ENCODE measurements at places on chromosomes 5 and 9.

GRCh38 chr5:98529321-98529720 lies 244.1 kb upstream of the RGMB start:
- no peak for DNase-seq

- no peak for DNase-seq
These were observed 67.2 kb downstream of the FGF18 start for GRCh38 chr5:171486613-171487012.

DNA sequence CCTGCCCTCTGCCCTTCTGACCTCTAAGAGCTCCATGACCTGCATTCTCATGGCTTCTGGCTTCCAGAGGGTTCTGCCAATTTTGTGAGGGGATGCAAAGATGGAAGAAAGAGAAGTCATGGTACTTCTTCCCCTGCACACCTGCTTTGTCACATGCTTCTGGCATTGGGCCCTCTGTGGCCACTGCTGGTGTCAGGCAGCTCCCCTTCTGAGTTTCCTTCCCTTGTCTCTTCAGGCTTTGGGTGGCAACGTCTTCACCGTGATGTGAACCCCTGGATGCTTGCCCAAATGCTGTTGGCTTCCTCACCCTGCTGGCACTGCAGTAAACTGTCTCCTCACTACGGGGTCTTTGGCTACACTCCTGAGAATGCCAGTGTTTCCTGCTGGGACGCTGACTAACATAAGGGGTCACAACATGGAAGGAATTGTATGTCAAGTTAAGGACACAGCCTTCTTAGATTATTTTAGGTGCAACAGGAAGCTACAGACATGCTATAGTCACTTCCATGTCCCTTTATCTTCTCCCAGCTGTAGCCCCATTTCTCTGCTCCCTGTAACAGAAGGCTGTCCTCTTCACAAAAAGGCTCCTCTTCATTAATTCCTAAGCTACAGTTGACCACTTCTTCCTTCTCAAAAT lies 8.9 kb upstream of the CLINT1 start:
- DNase-seq: no peak

- DNase-seq: no peak
These were observed 248.5 kb upstream of the PANK3 start for GRCh38 chr5:168827636-168828035.

- no peak for DNase-seq
These were observed 14.7 kb upstream of the ENC1 start for GRCh38 chr5:74655206-74655605.

DNA sequence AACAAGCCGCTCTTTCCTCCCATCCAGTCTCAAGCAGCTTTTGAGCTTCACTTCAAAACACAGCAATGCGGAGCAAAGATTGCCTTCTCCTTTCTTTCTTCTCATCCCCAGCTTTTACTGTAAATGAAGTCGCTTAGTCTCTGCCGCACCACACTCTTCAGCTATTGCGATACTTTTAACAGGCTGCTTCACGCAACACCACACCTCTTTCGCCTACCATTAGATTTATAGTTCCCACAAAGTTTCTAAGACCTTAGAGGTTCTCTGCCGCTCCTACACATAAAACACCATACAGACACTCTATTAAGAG lies 711 bp downstream of the PGGT1B start:
- DNase-seq: no peak

DNA sequence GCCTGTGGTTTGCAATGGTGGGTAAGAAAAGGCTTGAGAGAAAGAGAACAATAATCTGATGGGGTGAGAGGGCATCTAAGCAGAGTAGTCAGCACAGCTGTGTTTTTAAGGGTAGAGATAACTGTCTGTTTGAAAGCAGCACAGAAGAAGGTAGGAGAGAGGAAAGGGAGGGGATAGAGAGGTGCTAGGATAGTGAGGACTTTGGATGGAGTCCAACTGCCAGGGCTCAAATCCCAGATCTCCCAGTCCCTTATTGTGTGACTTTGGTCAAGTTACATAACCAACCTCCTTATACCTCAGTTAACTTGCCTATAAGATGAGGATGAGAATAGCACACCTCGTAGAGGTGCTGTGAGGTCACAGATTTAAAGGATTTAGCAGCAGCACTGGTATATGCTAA lies 55.6 kb downstream of the GPR21 start:
- no peak for DNase-seq

DNA sequence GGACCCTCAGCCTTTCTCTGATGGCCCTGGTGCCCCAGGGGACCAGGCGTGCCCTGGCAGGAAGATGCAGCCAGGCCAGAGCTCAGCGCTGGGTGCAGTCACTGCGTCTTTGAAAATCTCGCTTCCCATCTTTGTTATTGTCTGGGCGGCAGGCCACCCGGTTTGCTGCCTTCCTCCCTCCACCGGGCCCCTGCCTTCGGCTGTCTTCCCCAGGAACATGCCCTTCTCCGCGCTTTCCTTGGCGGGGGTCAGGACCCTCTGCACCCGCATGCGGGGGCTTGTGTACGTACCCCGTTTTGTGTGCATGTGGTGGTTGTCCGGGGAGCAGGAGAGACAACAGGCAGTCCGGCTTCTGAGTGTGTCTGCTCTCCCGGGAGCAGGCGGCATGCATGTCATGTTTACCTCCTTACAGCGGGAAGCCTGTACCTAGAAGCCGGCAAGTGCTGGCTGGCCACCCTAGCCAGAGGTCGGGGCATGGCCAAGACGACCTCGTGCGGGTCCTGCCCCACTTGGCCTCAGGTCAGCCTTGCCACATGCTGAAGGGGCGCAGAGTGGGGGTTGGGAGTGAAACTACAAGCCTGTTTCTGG lies 49.5 kb downstream of the DAB2IP start:
- DNase-seq: no peak

DNA sequence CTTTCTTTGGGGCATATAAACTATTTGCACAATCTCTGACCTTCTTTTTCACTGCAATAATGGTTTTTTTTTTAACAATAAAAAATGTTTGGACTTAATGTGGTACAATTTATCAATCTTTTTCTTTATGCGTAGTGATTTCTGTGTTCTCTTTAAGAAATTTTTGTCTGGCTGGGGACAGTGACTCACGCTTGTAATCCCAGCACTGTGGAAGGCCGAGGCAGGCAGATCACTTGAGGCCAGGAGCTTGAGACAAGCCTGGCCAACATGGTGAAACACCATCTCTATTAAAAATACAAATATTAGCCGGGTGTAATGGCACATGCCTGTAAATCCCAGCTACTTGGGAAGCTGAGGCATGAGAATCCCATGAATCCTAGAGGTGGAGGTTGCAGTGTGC lies 72.3 kb downstream of the STK32A start:
- DNase-seq: no peak

- DNase-seq: no peak
These were observed 18.1 kb downstream of the ANKS6 start for GRCh38 chr9:98778251-98778650.

GRCh38 chr5:134267366-134268018 lies 41.6 kb upstream of the PPP2CA start:
- no peak for DNase-seq

DNA sequence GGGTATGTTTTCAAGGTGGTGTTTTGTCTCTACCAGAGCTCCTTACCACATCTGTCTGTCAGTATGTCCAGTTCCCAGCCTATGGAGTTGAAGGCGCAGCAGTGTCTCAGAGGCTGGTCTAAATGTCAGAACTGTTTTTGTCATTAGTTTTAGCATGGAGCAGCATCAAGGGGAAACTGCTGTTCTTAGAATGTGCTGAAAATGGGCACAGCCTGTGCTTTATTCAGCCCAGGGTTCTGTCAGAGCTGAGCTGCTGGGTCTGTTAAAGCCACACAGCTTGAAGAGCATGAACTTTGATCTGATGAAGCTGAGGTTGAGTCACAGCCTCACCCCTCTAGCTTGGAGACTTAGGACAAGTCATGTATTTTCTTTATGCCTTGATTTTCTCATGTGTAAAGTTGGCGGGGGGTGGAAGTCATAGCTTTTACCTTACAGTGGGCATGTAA lies 71.9 kb downstream of the RALGPS1 start:
- DNase-seq: no peak

- DNase-seq: no peak
These were observed 37.3 kb upstream of the TENT4A start for GRCh38 chr5:6675784-6676491.

GRCh38 chr5:53087621-53088121 lies 21.9 kb downstream of the MOCS2 start:
- no peak for DNase-seq

DNA sequence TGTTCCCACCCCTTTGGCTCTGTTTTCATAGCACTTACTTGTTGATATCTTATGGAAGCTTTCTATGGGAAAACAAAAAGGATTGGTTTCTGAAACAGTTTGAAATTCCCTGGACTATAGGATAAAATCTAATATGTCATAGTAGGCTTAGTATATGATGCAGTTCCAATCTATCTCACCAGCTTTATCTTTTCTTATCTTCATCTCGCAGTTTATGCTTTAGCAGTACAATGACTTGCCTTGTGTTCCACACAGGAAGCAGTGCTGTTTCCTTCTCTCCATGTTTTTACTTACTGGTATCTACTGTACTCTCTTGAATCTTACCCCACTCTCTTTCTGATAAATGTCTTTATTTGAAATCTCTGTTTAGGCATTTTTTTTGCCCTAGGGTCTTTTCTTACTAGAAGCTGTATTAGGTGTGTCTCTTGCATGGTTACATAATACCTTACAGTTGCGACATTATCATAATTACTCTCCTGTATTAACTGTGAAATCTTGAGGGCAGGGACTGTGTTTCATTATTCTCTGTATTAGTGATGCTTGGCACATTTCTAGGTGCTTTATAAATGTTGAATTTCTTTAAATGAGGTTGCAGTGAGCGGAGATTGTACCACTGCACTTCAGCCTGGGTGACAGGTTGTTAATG lies 76.3 kb downstream of the FOCAD start:
- no peak for DNase-seq

DNA sequence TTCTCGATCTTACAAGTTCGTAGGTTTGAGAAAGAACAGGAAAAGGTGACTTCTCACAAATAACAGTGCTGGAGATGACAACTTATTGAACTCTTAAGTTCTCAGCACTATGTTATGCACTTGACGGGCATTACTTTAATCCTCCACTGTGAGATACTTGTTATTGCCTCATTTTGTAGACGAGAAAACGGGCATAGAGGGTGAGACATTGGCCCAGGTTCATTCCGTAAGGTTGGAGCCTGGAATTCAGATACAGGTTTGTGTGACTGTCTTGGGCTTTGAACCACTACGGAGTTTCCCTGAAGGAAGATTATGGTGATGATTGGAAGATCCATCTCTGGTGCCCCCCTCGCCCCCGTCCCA lies 657 bp downstream of the MAT2B start:
- no peak for DNase-seq

GRCh38 chr9:129568560-129569501 lies 52.1 kb downstream of the C9orf50 start:
- DNase-seq: no peak

GRCh38 chr5:2459251-2459650 lies 292.2 kb downstream of the IRX2 start:
- DNase-seq: no peak

DNA sequence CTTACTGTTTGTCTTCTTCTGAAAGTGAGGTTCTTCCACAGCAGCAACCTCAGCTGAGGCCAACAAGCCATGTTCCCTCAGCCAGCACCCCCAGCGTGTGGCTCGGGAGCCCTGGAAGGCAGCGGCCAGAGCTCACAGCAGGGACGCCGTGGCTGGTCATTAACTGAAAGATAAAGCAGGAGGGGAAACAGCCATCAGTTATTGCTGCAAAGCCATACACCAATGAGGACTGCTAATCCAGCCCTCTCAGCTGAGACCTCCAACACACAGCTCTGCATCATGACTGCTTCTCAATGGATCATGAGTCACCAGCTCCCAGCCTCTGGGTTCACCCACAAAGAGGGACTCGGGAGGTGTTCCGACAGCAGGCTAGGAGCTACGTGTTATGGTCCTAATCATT lies 24.3 kb downstream of the ABCA1 start:
- DNase-seq: no peak

DNA sequence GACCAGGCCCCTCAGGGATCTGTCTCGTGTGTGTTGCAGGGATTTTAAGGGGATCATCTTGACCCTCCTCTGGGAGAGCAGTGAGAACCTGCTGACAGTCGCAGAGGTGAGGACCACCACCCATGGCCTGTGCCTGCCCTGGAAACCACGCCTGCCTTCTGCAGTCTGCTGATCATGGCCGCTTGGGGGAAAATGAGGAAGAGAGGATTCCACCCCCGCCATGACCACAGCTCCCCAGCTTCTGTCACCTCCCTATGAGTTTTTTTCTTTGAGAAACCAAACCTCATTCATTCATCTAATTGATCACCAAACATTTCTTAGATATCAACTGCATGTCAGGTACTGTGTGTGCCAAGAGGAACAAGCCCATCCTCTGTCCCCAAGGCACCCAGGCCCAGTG lies 46.3 kb upstream of the TDRD7 start:
- DNase-seq: no peak

DNA sequence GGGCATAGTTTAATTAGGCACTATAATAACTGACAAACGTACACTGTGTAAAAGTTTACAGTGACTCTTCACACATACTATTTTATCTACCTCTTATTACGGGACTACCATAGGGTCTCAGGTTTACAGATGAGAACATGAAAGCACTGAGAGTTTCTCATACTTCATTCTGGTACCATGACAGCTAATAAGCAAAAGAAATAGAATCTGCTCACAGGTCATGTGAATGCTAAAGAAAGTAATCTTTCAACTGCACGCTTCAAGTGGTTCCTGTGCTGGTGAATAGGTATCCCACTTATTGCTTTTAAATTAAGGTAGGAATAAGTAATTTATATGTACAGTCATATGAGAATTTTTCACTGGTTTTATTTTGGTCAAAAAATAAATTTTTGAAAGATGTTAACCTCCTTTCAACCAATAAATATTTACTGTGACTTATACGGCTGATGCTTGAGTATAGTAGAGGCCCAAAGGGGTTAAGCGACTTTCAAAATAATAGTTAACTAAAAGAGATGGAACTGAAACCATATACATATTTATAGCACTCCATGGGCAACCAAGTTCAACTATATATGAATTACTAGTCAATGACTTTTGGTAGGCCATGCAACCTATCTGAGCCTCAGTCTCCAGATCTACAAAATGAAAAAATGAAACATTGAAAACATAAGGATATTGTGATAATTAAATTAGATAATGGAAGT lies 8.1 kb downstream of the CDKN2A start:
- DNase-seq: no peak

- no peak for DNase-seq
These were observed 9.3 kb upstream of the NEUROG1 start for GRCh38 chr5:135545099-135545498.

GRCh38 chr9:134390537-134390936 lies 64.3 kb downstream of the RXRA start:
- DNase-seq: no peak

DNA sequence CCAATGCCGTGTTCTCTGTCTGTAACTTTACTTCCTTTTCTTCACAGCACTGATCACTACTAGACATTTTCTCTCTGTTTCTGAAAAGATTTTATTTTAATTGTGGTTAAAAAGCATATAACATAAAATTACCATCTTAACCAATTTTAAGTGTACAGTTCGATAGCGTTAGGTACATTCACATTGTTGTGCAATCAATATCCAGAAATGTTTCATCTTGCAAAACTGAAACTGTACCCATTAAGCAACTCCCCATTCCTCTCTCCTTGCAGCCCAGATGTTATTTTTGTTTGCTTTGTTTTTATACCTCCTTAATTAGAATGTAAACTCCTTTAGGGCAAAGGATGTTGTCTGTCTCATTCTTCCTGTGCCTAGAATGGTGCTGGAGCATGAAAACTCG lies 47.5 kb downstream of the COL27A1 start:
- no peak for DNase-seq

All from stimulated activated CD8-positive, alpha-beta memory T cell treated with anti-CD3 and anti-CD28 coated beads, Interleukin-7, amount 100 ng/mL, for 1 hour (primary cell).